Heart right ventricle (tissue), 16 donors: ENCODE measurements at places on chromosomes 11 and 22. TPM values are rescaled to one million over a fixed set of nuclear protein-coding genes. Genes with fewer than 3 reads are reported as not detected.
A peak's percentile ranks its signal among the peaks of the same experiment; 100 is the strongest.

Gene KCNJ5
- 2.6 TPM for polyA plus RNA-seq

Gene OR52I1
- not detected for polyA plus RNA-seq

Gene RAB36
- 0.29 TPM for polyA plus RNA-seq

Gene YPEL4
- 3.4 TPM for polyA plus RNA-seq

- peaks cover 7% of the 10 kb centered on the region for H3K27me3 ChIP-seq
- H3K4me1 ChIP-seq = peaks cover 9% of the 10 kb centered on the region
- no peak overlapping the region for H3K4me3 ChIP-seq
- H3K27ac ChIP-seq = no peak overlapping the region
- H3K36me3 ChIP-seq = no peaks in the 10 kb centered on the region
Measured at GRCh38 chr22:27336151-27337090, 465.1 kb downstream of the MN1 start.

GRCh38 chr11:61826930-61827570 lies 1.1 kb upstream of the FADS2 start:
- peak overlapping the region; percentile 78 for H3K4me3 ChIP-seq
- peaks cover 35% of the 10 kb centered on the region for H3K4me1 ChIP-seq
- no peaks in the 10 kb centered on the region for H3K36me3 ChIP-seq

DNA sequence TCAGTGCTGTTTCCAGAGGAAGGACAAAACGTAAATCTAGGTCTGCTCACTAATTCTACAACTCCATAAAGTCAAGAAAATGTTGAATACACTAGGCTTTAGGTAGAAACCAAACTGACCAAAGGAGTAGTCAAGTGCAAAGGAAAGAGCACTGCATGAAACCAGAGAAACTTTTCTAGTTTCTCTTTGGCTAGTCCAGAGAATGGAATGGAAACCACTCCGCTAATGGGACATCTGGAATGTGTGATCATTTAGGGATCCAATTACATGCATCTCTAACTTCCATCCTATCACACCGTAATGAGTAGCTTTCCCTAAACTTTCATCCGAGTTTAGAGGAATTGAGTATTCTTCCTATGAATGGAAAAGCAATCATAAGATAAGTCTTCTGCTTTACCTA lies 2.4 kb downstream of the OR52M1 start:
- H3K36me3 ChIP-seq = no peaks in the 10 kb centered on the region
- no peak for DNase-seq

DNA sequence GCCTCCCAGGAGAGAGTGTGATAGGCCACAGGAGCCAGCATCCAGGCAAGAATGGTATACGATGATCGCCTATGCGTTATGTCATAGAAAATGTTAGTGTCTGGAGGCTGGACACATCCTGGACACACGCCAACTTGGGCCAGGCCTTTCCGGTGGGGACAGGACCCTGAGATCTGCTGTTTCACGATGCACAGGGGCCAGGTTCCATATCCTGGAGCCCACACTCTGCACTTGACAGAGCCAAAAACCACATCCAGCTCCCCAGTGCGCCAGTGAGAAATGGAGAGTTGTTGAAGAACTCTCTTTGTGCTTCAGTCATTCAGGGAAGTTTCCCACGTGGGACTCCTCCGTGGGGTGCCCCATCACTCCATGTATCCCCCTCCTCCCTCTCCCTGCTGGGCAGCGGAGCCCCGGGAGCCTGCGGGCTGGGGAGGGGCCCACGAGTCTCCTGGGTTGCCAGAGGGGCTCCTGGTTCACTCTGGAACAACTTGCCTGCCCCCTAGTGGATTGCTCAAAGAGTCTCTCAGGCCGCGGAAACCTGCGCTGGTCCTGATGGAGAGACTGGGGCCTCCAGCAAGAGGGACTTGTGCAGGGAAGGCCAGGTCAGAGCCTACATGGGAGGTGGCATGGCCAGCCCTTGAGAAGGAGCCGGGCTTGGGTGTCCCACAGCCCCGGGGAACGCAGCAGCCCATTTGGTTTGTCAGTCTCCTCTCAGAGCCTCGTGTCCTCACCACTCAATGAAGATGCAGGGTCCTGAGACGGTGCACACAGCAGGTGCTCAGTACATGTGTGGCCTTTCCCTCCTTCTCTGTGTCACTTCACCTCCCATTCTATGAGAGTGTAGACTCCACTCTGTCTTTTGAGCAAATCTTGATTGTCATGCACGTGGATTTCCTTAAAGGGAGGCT lies 10.2 kb upstream of the LRRC32 start:
- no peaks in the 10 kb centered on the region for H3K36me3 ChIP-seq
- H3K4me1 ChIP-seq = peaks cover 6% of the 10 kb centered on the region
- no peaks in the 10 kb centered on the region for H3K27me3 ChIP-seq
- H3K4me3 ChIP-seq = no peak overlapping the region
- peak; percentile 66 for DNase-seq
- no peak overlapping the region for H3K27ac ChIP-seq

GRCh38 chr22:37560608-37561211 lies 430 bp downstream of the CDC42EP1 start:
- H3K27ac ChIP-seq = peak overlapping the region; percentile 99
- H3K27me3 ChIP-seq = peaks cover 4% of the 10 kb centered on the region
- H3K4me3 ChIP-seq = peak overlapping the region; percentile 89
- peak; percentile 68 for DNase-seq
- peaks cover 75% of the 10 kb centered on the region for H3K4me1 ChIP-seq

GRCh38 chr11:17972987-17973386 lies 39.9 kb downstream of the SERGEF start:
- H3K4me3 ChIP-seq = no peak overlapping the region
- no peaks in the 10 kb centered on the region for H3K4me1 ChIP-seq

DNA sequence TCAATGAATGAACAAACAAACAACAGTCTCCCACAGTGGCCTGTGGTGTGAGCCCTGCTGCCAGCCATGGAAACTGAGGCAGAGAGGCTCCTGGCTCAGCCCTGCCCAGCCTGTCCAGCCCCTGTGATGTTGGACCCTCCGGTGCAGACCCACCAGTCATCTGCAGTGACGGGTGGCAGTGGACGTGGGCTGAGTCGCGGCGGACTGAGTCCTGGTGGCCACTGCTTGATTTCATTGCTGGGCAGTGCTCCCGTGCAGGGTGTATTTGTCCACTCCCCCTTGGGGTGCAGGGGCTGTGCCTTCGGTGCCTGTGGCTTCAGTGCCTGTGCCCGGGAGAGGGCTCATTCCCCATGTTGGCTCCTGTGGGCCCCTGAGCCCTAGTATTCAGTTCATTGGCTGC lies 31.9 kb upstream of the MUC5AC start:
- no peaks in the 10 kb centered on the region for H3K4me1 ChIP-seq
- no peak overlapping the region for H3K27ac ChIP-seq
- H3K27me3 ChIP-seq = peaks cover 26% of the 10 kb centered on the region
- H3K36me3 ChIP-seq = no peaks in the 10 kb centered on the region
- DNase-seq = no peak

- H3K27me3 ChIP-seq = no peaks in the 10 kb centered on the region
- DNase-seq = no peak
- no peak overlapping the region for H3K4me3 ChIP-seq
- H3K36me3 ChIP-seq = no peaks in the 10 kb centered on the region
- no peak overlapping the region for H3K27ac ChIP-seq
Measured at GRCh38 chr11:11279956-11280689, 72.9 kb downstream of the CSNK2A3 start.

DNA sequence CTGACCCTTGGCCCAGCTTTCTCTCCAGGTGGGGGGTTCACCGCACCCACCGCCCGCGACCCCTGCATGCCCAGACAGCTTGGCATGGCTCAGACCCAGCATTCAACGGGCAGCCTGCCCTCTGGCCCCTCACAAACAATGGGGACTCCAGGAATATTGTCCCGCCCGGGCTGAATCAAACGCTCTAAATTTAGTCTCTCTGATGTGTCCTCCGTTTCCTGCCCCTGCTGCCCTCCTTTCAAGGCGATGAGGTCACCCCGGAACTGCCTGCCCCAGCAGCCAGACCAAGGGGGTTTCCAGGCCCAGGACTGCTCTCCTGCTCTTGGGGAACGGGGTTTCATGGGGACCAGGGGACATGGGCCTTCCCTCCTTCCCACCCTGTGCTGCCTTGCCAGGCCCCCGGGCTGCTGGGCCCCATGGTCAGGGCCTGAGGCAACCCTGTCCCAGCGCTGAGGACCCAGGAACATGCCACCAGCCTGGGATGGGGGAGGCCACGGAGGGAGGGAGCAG lies 10.1 kb upstream of the PDGFB start:
- H3K4me3 ChIP-seq = no peak overlapping the region
- H3K27ac ChIP-seq = peak overlapping the region; percentile 89
- H3K36me3 ChIP-seq = no peaks in the 10 kb centered on the region

GRCh38 chr11:66834539-66834845 lies 8.7 kb upstream of the RCE1 start:
- no peak overlapping the region for H3K4me3 ChIP-seq
- no peaks in the 10 kb centered on the region for H3K4me1 ChIP-seq
- no peaks in the 10 kb centered on the region for H3K36me3 ChIP-seq

- no peak overlapping the region for H3K27ac ChIP-seq
- H3K4me3 ChIP-seq = peak overlapping the region; percentile 96
- H3K4me1 ChIP-seq = peaks cover 2% of the 10 kb centered on the region
- H3K36me3 ChIP-seq = no peaks in the 10 kb centered on the region
- DNase-seq = no peak
Measured at GRCh38 chr11:59756845-59757244, 1.7 kb downstream of the STX3 start.

GRCh38 chr11:102704841-102705240 lies 728 bp downstream of the MMP27 start:
- DNase-seq = no peak
- H3K27me3 ChIP-seq = no peaks in the 10 kb centered on the region
- no peaks in the 10 kb centered on the region for H3K36me3 ChIP-seq
- no peak overlapping the region for H3K27ac ChIP-seq
- no peaks in the 10 kb centered on the region for H3K4me1 ChIP-seq

DNA sequence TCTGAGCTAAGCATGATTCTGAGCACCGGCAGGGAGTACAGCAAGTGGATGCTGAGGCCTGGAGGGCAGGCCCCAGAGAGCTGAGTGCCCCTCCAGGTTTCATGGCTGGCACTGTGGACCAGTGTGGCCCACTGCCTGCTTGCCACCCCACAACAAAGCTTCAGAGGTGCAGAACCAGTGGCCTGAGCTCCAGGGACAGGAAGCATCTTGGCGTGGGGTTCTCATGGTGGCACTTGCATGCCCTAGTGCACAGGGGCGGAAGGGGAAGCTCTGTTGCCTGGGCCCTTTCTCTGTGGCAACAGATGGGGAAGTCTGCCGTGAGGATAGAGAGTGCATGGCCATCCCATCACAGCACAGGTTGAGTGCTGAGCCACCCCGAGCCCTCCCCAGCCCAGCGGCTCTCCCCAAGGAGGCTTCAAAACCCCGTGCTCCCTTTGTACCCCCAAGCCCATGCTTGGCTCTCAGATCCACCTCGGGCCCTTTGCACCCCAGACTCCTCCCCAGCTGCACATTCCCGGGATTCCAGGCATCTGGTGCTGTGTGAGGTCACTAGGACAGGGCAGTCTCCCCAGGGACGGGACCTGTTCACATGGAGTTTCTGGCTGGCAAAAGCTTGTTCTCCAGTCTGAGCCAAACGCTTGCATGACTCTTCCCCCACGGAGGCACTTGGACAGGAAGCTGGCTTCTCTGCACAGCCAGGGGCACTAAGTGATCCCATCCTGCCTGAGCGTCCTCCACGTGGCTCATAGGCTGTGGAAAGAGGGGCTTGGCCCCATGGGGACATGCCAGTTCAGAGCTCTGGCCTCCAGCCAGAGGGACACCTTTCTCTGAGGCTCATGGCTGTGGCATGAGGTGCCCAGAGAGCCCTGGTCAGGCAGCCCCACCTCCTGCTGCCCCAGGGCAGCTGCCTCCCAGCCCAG lies 4.2 kb downstream of the SLC25A1 start:
- H3K4me1 ChIP-seq = peaks cover 71% of the 10 kb centered on the region
- H3K27me3 ChIP-seq = no peaks in the 10 kb centered on the region
- DNase-seq = no peak
- peak overlapping the region; percentile 53 for H3K27ac ChIP-seq
- no peaks in the 10 kb centered on the region for H3K36me3 ChIP-seq

- no peak overlapping the region for H3K4me3 ChIP-seq
- peak; percentile 92 for DNase-seq
Measured at GRCh38 chr11:65274735-65275682, 13.2 kb downstream of the POLA2 start.
